ENCODE measurements at places on chromosomes 6 and 20.

DNA sequence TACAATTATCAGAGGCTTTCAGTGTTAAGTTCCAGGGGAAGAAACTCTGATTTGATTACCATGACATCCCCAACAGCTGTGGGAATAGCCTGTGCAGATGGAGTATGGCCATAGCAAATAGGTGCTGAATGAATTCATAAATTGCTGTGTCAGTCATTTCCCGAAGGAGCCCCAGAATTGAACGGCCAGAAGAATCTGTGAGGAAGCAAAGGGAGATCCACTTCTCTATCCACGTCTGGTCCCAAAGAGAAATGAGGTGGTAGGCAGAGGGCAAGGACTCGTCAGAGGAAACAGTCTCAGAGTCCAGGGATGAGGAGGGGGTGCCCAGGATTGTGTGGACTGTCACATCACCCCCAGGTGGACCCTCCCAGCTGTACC, 3.1 kb upstream of the TAF8 start:
- DNase-seq = no peak

DNA sequence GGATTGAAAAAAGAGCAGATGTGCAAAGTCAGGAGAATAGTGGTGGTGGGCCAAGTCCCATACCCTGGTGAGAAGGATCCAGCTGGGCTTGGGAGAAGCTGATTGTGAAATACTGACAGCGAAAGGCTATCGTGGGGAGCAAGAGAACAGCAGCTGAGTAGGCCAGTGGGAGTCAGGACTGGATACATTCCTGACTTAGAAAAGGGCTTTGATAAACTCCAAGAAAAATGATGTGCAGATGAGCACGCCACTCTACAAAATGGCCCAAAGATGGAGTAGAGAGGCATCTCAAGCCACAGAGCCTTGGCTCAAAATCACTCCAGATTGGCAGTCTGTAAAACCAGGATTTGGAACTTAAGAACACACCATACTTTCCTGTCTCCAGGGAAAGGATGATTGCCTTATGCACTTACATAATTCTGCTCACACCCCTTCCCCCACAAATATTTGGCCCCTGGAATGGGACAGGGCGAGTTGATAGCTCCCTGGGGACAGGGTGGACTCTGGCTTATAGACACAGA, 578.7 kb downstream of the MAFB start:
- DNase-seq = no peak

DNA sequence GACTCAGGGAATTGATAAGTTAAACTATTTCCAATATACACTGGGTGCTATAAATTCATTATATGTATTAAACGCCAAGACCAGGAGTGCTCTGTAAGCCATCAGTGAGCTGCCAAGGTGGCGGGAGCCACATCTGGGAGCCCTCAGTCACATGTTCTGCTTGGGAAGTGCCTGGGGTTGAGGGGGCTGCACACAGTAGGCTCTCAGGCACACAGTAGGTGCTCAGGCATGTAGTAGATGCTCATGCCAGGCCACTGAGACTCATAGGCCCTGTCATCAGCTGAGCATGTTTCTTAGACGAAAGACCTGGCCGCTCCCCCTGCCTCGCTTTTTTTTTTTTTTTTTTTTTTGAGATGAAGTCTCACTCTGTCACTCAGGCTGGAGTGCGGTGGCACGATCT, 83.3 kb upstream of the BHLHE23 start:
- DNase-seq = peak; percentile 57

DNA sequence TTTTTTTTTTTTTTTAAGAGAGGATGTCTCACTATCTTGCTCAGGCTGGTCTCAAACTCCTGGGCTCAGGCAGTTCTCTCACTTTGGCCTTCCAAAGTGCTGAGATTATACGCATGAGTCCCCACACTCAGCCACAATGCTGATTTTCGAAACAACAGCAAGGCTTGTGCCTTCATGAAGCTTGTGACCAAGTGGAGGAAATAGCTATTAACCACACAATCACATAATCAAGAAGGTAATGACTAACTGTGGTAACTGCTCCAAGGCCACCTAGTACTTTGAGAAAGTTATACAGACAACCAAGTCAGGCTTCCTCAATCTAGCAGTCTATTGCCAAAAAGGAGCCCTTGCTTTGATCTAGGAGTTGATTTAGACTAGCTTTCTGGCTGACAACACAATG, 46.3 kb downstream of the SOD2 start:
- DNase-seq = no peak

- DNase-seq = no peak
Measured at GRCh38 chr20:48003021-48003420, 217.7 kb upstream of the SULF2 start.

GRCh38 chr20:49186535-49187329, 1.4 kb downstream of the STAU1 start:
- DNase-seq = peak; percentile 85

GRCh38 chr6:24492475-24492874, 2.3 kb upstream of the ALDH5A1 start:
- DNase-seq = no peak

DNA sequence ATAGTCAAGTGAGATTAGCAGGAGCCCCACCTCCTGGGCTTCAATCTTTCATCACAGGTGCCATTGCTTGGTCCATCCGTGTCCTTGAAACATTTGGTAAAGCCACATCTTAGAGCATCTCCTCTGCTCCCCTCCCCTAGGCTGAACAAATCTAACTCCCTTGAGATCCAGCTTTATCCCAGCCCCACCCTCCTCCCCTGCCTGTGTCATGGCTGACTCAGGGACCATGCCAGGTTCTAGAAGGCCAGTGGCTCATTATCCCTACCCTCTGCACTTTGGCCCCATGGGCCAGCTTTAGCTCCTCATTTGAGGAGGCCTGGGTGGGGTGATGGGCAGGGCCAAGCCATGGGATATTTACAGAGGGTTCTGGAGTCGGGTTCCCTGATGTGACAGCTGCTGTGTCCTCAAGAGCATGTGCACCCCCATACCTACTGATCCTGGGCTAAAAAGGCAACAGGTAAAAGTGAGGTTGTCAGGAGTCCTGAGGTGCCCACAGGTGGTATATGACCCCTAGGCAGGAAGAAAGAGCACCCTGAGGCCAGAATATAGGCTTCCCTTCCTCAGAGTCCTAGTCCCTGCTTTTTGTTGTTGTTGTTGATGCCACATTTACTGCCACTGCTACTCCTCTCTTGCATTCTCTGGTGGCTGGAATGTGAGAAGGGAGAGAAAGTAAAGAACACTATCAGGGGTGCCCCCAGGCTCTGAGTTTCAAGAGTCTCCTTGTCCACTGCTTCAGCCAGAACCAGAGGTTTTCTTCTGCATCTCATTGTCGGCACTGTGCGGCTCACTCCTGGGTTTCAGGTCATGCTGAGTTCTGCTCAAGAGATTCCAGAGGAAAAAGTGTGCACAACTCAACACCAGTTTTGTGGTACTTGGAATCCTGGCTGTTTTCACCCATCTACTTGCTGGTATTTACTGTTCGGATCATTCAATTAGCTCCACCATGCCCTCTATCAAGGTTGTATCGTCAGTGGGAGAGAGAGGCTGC, 228.4 kb downstream of the LRFN2 start:
- DNase-seq = no peak

DNA sequence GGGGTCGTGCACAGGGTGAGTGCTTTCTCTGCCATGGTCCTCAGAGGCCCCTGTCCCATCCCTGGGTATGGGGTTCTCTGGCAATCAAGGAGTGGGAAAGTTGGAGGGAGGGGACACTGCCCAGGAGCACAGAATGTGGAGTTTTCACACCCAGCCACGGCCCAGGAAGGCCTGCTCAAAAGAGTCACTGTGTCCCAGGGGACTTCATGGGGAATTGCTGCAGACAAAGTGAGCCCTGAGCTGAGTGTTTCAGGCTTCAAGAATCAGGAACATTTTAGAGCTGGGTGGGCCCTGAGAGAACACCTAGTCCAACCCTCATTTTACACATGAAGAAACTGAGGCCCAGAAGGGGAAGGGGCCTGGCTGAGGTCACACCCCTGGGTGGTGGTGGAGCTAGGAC, 5.7 kb downstream of the MAPK13 start:
- no peak for DNase-seq

DNA sequence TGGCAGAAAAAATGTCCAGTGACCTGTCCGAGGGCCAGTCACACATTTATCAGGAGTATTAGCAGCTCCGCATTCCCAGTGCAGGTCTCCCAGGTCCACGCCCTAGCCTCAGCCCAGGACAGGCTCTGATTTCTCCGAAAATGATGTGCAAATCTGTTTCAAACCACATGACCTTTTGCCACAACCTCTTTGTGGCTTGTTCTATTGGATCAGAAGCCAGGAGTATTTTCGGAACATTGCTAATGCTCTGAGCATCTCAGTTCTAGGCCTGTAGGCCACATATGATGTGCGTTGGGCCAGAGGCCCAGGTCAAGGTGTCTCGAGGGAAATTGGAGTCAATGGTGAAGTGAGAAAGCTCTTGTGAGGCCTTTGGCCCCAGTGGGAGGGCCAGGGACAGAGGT, 40.4 kb downstream of the SNX5 start:
- no peak for DNase-seq

Measured in RWPE2 (cell line).